Central memory CD8-positive, alpha-beta T cell (primary cell): ENCODE measurements at places on chromosomes 7 and 10.
A peak's percentile ranks its signal among the peaks of the same experiment; 100 is the strongest.

- no peak overlapping the region for H3K4me3 ChIP-seq
- H3K27me3 ChIP-seq, result no peaks in the 10 kb centered on the region
- H3K36me3 ChIP-seq, result peaks cover 2% of the 10 kb centered on the region
- peaks cover 10% of the 10 kb centered on the region for H3K4me1 ChIP-seq
Observed at GRCh38 chr7:2873146-2873545, 29.0 kb upstream of the GNA12 start.

DNA sequence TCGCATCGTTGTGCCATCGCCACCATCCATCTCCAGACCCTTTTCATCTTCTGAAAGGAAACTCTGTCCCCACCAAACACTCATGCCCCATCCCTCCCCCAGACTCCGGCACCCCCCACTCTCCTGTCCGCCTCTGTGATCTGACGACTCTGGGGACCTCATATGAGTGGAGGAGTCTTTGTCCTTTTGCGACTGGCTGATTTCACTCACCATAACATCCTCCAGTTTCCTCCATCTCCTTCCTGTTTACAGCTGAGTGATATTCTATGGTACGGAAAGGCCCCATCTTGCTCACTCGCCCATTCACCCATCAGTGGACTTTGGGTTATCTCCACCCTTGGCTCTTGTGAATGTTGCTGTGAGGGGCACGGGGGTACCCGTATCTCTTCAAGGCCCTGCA, 11.8 kb upstream of the INSIG1 start:
- H3K27me3 ChIP-seq, result peaks cover 24% of the 10 kb centered on the region
- no peak overlapping the region for H3K4me3 ChIP-seq
- peaks cover 20% of the 10 kb centered on the region for H3K4me1 ChIP-seq

GRCh38 chr7:71682841-71683781, 551.2 kb downstream of the GALNT17 start:
- H3K36me3 ChIP-seq, result no peaks in the 10 kb centered on the region
- H3K27me3 ChIP-seq, result peaks cover 4% of the 10 kb centered on the region
- no peak for DNase-seq
- no peak overlapping the region for H3K27ac ChIP-seq
- no peak overlapping the region for H3K4me3 ChIP-seq
- H3K4me1 ChIP-seq, result no peaks in the 10 kb centered on the region

- no peaks in the 10 kb centered on the region for H3K36me3 ChIP-seq
- H3K4me1 ChIP-seq, result no peaks in the 10 kb centered on the region
- DNase-seq, result no peak
- H3K27ac ChIP-seq, result no peak overlapping the region
Observed at GRCh38 chr7:47786557-47787248, 161.6 kb downstream of the PKD1L1 start.

GRCh38 chr10:15898046-15898445, 37.7 kb upstream of the MINDY3 start:
- H3K36me3 ChIP-seq, result no peaks in the 10 kb centered on the region
- no peaks in the 10 kb centered on the region for H3K4me1 ChIP-seq
- no peak overlapping the region for H3K4me3 ChIP-seq
- H3K27me3 ChIP-seq, result peaks cover 61% of the 10 kb centered on the region
- DNase-seq, result no peak
- H3K27ac ChIP-seq, result no peak overlapping the region

GRCh38 chr7:4739528-4739992, 35.9 kb upstream of the AP5Z1 start:
- H3K27ac ChIP-seq, result peak overlapping the region; percentile 74
- peaks cover 13% of the 10 kb centered on the region for H3K36me3 ChIP-seq
- H3K4me3 ChIP-seq, result peak overlapping the region; percentile 20

- H3K4me1 ChIP-seq, result peaks cover 41% of the 10 kb centered on the region
- peak overlapping the region; percentile 99 for H3K4me3 ChIP-seq
- no peak for DNase-seq
- H3K27me3 ChIP-seq, result no peaks in the 10 kb centered on the region
- peaks cover 33% of the 10 kb centered on the region for H3K36me3 ChIP-seq
Observed at GRCh38 chr10:68330852-68331454, 911 bp upstream of the HNRNPH3 start.

DNA sequence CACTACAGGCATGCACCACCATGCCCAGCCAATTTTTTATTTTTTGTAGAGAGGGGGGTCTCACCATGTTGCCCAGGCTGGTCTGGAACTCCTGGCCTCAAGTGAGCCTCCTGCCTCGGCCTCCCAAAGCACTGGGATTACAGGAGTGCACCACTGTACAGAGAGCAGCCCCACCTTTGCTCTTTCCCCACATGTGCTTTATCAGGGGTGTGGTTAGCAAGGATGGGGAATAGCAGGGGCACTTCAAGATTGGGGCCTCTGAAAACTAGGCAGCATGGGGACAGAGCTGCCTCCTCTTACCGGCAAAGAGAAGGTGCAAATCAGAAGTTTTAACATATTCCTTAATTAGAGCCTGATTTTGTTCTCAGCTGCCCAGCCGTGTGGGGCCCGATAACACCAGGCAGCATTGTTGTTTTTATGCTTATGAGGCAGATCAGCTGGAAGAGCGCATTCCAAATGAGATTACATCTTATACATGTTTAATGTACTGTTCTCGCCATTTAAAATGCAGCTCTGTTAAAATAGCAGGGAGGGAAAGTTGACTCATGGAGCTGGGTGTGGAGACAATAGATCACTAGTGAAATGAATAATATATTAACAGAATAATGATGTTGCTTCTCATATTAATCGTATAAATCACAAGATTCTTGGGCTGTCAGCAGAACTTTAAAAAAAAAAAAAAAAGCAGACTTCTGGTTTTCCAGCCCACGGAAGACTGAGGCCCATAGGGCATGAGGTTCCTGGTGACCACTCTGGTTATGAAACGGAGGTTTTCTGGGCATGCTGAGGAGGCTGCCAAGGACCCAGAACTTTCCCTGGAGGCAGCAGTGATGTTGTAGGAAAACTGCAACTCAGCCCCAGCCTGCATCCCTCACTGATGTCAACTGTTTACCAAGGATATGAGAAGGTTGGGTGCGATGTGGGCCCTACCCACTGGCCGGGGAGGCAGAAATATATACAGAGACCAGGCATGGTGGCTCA, 62.5 kb downstream of the TMEM130 start:
- no peak overlapping the region for H3K27ac ChIP-seq
- H3K4me3 ChIP-seq, result no peak overlapping the region
- DNase-seq, result no peak

- peak overlapping the region; percentile 1 for H3K4me3 ChIP-seq
- H3K27ac ChIP-seq, result no peak overlapping the region
- H3K27me3 ChIP-seq, result no peaks in the 10 kb centered on the region
- peaks cover 14% of the 10 kb centered on the region for H3K4me1 ChIP-seq
Observed at GRCh38 chr10:110742801-110743200, 98.7 kb downstream of the RBM20 start.

GRCh38 chr7:142855114-142855743, 353 bp downstream of the EPHB6 start:
- H3K36me3 ChIP-seq, result peaks cover 3% of the 10 kb centered on the region
- DNase-seq, result no peak
- H3K4me3 ChIP-seq, result peak overlapping the region; percentile 94
- no peak overlapping the region for H3K27ac ChIP-seq
- H3K27me3 ChIP-seq, result peaks cover 7% of the 10 kb centered on the region

DNA sequence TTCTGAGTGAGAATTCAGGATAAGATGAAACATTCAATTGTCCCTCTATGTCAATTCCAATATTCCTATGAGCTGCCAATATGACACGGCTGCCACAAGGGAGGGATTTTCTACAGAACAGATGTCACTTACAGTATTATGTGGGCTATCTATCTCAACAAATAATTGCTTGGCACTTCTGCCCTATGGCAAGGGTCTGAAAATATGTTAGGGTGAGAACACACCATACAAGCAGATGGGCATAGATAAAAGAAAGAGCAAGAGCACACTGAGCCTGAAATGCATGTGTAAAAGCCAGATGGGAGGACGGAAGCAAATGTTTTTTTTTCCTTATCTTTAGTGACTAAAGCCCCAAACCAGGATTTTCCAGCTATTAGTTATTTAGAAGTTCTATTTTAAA, 70.1 kb upstream of the TFEC start:
- no peaks in the 10 kb centered on the region for H3K4me1 ChIP-seq
- H3K4me3 ChIP-seq, result no peak overlapping the region
- H3K27ac ChIP-seq, result no peak overlapping the region
- H3K36me3 ChIP-seq, result no peaks in the 10 kb centered on the region

DNA sequence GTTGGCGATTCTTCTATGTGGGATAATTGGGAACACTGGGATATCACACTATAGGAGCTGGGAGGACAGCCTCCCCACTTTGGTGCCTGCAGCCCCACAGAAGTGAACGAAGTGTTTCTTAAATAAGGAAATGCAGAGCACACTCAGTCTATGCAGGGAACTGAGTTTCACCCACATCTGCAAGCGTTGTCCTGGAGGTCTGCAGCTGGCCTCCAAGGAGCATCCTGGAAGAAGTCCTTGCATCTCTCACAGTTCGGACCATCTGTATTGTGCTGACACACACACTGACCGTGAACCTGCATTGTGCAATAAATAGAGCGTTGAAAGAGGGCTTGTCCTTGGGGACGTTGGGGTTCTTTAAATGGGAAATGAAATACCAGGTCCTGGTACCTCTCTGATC, 25.8 kb downstream of the LAMB4 start:
- peaks cover 1% of the 10 kb centered on the region for H3K27me3 ChIP-seq
- H3K4me3 ChIP-seq, result no peak overlapping the region
- no peaks in the 10 kb centered on the region for H3K4me1 ChIP-seq
- H3K36me3 ChIP-seq, result no peaks in the 10 kb centered on the region

DNA sequence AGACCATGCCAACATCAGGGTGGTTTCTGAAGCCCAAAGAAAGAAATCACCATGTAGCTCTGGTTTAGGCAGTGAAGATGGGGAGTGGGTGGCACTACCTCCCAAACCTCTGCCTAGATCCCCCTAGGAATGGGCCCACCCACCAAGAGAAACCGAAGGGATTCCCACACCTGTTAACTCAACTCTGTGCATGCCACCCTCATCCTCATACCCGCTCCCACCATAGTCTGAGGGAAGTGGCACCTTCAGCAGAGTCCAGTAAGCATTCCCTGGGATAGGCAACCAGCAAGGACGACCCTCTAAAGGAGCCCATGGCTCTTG, 1.7 kb upstream of the PLXNA4 start:
- H3K4me1 ChIP-seq, result peaks cover 27% of the 10 kb centered on the region
- peak overlapping the region; percentile 54 for H3K4me3 ChIP-seq
- peaks cover 1% of the 10 kb centered on the region for H3K36me3 ChIP-seq
- H3K27me3 ChIP-seq, result peaks cover 79% of the 10 kb centered on the region
